ENCODE measurements at places on chromosomes 4 and X.

DNA sequence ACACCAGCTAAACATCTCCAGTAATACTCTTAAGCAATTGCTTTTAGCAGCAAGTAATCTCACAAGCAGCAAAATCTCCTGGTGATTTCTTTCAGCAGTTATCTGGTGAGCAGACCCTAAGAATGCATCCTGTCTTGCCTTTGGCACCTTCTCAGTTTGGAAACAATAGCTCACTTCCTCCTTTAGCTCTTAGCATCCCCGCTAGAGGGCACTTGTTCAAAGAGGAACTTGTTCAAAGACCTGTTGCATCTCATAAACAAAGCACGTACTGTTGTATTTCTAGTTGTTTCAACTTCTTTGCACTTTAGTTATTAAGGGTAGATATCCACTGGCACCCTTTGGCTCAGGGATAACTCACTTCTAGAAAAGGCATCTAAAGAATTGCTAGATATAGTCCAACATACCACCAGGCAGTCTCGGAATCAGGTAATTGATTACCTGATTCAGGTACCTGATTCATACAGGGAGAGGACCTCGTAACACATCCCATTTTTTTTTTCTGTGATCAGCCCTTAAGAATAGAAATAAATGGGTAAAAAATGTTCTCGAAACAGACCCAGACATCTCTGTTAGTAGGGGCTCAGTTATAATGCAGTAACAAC lies 81.9 kb upstream of the QRFPR start:
- DNase-seq: no peak

DNA sequence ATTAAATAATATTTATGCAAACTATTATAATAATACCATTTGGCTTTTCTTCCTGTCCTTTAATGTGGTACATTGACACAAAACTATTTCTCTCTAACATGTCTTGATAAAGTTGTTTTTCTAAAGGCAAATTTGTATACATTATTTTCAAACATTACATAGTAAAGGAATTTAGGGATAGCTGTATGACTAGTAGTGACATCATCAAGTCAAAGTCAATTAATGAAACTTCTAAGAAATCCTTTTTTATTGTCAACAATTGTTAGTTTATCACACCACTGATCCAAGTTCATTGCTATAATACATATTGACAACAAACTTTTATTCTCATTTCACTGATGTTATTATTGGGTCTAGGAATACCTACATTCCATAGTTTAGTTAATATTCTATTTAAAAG lies 68.4 kb downstream of the TBCK start:
- DNase-seq: no peak

GRCh38 chr4:150127757-150128156 lies 49.5 kb downstream of the DCLK2 start:
- no peak for DNase-seq

DNA sequence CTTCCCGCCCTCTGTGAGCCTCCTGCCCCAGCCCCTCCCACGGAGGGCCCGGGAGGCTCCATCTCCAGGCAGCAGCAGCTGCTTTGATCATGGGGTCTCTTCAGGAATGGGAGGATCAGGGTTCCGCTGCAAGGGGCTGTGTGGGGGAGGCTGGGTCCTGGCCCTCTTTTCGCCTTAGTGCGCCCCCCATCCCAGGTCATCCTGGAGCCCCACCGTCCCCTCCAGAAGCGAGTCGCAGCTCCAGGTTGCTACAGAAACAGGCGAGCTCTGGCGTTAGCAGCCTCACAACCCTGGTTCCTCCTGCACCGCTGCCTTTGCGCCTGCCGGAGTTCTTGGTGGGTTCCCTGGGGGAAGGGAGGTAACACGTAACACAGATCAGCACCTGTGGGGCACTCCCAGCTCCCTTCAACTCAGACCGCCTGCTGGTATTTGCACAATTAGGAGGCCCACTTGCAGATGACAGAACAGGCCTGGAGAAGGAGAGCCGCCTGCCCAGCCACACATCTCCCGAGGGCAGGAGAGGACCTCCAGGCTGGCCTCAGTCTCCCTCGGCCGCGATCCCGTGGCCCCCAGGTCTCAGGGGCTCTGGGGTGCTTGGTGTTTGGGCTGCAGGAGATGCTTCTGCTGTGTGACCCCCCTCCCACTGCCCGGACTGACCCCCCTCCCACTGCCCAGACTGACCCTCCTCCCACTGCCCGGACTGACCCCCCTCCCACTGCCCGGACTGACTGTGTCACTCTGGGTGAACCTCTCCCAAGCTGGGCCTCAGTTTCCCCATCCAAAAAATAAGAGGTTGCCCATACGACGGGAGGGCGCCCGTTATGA lies 64.2 kb upstream of the ADRA2C start:
- no peak for DNase-seq

- no peak for DNase-seq
Observed at GRCh38 chr4:94375364-94375763, 32.7 kb upstream of the HPGDS start.
